ENCODE measurements at places on chromosomes 5 and 9.

- ATAC-seq: no peak
Measured at GRCh38 chr9:123399803-123400378, 43.9 kb downstream of the CRB2 start.

DNA sequence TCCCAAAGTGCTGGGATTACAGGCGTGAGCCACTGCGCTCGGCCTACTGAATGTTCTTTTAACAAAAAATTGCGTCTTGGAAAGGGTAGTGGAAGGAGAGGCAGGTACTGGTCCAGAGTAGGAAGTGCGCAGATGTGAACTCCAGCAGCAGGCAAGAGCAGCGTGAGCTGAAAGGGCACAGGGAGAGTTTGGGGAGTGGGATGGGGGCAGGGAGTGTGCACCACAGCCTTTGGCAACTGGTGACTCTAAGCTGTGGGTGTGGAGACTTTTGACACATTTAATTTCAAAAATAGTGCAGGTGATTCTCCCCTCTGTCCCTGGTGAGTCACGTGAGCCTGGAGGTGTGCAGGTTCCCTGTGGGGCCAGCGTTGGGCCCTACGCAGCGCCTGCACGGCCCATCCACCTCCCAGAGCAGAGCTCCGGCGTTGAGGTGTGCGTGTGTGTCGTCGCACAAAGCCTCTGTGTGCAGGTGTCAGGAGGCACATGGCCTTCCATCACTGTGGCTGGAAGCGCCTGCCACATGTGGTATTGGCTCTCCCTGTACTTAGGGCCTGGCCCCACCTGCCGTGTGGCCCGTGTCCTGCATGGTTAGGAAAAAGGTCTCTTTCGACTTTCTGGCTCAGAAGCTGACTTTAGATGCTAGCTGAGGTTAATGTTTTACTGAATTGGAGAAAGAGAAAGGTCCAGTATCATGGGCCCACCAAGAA is 11.5 kb downstream of the SQSTM1 start:
- ATAC-seq: no peak

DNA sequence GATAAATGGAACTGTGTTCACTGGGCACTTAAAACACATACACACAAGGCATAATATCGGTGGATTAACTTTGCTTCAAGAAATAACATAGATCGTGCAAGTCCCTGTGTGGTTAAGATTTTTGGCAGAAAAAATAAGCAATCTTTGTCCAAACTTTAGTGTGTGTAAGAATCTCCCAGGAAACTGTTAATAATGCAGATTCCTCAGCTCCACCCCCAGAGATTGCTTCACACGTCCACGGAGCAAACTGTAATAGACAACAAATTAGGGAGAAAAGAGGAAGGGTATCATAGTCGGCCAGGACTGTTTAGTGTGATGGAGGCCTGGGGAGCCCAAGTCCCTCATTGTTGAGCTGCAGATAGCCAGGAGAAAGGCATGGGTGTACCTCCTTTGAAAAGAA is 84.8 kb downstream of the PJA2 start:
- ATAC-seq: no peak

- no peak for ATAC-seq
Measured at GRCh38 chr5:1510631-1511030, 13.1 kb downstream of the LPCAT1 start.

DNA sequence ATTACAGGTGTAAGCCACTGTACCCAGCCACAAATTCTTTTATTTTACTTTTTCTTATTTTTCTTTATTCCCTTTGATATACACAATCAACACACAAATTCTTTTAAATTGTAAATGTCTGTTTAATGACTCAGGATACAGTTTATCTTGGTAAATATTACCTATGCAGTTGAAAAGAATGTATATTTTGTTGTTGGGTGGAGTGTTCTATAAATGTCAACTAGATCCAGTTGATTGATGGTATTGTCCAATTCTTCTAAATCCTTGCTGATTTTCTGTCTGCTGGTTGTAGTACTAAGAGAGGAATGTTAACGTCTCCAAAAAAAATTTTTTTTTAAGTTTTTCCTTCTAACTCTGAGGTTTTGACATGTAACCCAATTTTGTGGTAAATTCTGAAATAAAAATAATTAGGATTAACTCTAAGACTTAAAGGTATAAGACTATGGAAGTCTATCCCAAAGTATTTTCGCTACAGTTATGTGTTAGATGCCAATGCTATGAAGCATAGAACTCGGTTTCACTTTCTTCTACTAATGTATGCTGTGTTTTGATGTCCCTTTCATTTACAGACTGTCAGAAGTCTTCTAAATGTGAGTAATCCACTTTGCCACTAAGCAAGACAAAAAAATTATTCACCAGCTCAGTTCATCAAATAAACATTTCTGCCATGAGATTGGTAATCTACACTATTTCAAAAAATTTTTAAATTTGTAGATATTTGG is 720.2 kb upstream of the C9orf72 start:
- ATAC-seq: no peak

GRCh38 chr9:81637276-81637675 is 52.1 kb downstream of the TLE1 start:
- no peak for ATAC-seq

- no peak for ATAC-seq
Measured at GRCh38 chr5:83149671-83150070, 72.3 kb downstream of the XRCC4 start.

GRCh38 chr9:4933177-4933576 is 51.9 kb upstream of the JAK2 start:
- ATAC-seq: no peak

DNA sequence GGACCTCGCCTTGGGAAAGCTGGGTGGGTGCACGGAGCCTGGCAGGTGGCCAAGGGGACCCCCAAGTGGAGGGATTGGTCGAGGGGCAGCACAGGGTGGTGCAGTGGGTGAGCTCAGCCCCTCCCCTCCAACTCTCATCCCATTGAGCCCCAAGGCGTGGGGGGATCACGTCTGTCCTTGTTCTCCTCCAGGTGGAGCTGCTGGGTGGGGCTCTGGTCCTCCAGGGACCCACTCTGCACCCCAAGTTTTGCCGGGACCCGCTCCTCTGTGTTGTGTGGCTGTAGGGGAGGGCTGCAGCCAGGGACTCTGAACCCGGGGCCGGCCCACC is 3.6 kb upstream of the FUT7 start:
- peak; percentile 46 for ATAC-seq

GRCh38 chr9:113996531-113997001 is 81.5 kb downstream of the AMBP start:
- ATAC-seq: no peak

DNA sequence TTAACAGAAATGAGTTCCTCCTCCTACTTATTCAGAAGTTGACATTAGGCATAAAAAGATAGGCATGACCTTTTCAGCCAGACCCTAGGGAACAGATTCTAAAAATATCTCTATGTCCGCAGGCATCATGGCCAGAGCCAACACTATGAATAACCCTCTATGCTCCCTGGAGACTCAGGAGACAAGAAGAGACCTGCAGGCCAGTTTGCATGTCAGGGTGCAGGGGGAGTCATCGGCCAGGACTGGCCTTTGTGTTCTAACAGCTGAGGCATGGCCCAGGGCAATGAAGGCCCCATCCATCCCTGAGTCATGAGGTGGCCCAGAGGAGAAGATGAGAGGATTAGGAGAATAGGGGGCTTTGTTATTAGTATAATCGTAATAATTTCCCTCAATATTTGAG is 93.8 kb downstream of the TMEM215 start:
- ATAC-seq: no peak

DNA sequence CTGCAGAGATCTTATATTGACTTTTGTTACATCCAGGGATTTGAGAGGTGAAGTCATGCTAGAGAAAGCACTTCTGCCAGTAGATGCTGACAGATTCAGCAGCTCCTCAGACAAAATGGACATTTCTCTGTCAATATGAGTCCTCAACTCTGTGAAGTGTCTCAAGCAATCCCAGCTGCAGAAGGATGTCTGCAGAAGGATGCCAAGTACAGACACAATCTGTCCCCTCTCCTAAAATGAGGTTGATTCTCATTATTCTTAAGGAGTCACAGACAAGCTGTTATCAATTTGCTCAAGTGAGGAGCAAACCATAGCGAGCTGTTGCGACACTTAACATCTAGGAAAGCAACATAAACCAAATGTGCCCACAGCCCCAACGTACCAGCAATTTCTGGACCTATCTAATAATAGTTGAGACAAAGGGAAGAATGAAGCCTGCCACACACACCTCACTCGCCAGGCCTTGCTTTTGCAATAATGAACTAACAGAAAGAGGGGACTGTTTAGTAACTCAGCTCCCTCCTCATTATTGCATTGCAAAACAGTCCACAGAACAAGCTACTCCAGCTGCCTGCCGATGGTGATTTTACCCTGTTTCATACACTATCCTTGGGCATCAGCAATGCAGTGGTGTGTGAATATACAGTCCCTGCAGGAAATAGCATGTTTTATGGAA is 364.2 kb upstream of the PDE4D start:
- ATAC-seq: no peak

- peak; percentile 77 for ATAC-seq
Measured at GRCh38 chr5:115842089-115842935, 577 bp downstream of the AP3S1 start.

DNA sequence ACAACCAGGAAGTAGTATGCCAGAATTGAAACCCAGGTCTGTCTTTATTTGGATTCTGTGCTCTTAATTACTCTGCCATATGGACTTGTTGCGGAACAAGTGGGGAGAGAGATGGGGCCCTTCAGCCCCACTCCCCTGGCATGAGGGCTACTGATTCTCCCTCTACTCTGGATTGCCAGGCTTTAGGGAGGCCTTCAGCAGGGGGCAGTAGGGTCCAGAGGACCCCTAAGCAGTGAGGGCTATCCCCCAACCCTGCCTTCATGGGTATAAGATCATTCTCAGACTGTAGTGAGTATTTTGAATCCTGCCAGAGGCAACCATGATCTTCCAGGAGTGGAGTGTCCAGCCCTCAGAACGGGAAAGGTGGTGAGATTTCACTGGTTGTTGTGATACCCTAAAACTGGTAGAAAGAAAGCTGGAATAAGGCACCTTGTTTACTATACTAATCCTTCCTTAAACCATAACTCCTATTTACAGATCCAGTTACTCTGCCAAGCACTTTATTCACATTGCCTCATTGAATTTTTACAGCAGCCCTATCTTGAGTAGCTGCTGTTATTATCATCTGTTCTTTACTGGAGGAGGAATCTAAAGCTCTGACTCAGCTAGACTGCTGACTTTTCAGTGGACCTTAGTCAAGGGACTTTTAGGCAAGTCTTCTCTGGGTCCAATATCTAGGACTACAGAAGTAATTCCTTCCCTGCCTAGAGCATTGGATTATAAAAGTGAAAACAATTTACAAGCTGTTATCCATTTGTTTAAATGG is 31.3 kb upstream of the LARP1 start:
- no peak for ATAC-seq

- no peak for ATAC-seq
Measured at GRCh38 chr5:154721481-154722058, 33.6 kb upstream of the LARP1 start.

GRCh38 chr5:154697371-154697770 is 57.8 kb upstream of the LARP1 start:
- ATAC-seq: no peak

DNA sequence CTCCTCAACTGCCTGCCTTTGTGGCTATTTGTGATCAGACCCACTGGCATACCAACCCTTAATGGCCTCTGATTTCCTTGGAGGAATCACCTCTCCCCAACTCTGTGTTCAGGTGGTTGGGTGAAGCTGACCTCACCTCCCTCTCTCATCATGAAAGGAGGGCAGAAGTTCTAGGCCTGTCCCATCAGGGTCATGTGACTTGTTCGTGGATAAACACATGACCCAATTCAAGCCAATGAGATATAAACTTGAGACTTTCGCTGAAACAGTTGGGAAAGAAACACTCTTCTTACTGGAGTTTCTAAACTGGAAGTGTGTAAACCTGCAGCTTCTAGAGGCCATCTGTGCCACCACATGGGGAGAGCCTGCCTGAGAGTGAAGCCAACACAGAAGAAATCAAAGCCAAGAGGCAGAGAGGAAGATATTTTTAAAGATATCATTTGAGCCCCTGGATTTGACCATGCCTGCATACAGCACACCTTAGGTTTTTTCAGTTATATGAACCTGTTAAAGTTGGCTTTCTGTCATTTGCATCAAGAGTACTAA is 5.8 kb downstream of the GABBR2 start:
- ATAC-seq: no peak

DNA sequence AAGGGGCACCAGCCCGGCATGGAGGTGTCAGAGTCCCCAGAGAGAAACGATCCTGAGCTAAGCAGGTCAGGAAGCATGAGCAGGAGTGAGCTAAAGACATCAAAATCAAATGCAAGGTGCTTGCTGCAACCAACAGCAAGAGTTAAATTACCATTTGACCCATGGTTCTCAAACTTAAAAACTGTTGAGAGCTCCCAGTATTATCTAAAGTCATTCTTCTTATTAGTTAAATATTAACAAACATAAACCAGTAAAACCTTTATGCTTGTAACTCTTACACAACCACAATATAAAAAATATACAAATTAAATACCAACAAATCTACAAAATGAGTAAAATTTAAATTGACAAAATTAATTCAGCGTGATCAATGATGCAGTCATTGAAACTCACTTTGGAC is 51.5 kb downstream of the FANCC start:
- no peak for ATAC-seq

GRCh38 chr5:173324115-173325001 is 3.9 kb downstream of the STC2 start:
- ATAC-seq: peak; percentile 20

DNA sequence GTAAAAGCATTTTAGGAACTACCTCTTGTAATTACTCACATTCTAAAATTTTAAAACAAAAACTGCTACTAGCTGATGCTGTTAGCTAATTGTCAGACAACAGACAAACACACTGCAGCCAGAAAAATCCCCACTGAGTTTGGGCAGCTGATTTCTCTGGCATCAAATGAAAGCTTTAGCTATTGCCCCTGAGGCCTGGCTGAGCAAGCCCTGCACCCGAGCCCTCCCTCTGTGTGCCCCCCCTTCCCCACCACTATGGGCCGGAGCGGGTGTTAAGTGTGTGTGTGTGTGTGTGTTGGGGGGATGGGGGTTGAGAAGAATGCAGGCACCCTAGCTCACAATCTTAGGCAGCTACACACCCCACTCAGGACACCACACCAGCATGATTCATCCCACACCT is 2.4 kb downstream of the NEUROG1 start:
- ATAC-seq: no peak

- ATAC-seq: no peak
Measured at GRCh38 chr5:148437249-148437648, 53.5 kb downstream of the FBXO38 start.

DNA sequence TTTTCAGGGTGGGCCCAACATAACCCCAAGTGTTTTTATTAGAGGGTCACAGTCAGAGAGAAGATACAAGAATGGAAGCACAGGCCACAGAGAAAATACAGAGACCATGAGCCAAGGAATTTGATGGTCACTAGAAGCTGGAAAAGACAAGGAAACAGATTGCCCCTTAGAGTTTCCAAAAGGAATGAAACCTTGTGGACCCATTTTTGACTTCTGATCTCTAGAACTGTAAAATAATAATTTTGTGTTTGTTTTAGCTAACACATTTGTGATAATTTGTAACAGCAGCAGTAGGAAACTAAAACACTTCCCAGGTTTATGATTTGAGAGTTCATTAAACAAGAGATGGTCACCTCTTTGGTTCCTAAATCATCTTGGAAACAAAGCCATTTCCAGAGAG is 21.8 kb downstream of the CDKN2A start:
- no peak for ATAC-seq

GRCh38 chr5:60260658-60261057 is 367.1 kb upstream of the PDE4D start:
- peak; percentile 86 for ATAC-seq
